Right renal cortex interstitium (tissue), 3 donors: ENCODE measurements at places on chromosomes 2 and 18. TPM values are rescaled to one million over a fixed set of nuclear protein-coding genes. Genes with fewer than 3 reads are reported as not detected.

Gene ESPNL
- 0.39 TPM for polyA plus RNA-seq

DNA sequence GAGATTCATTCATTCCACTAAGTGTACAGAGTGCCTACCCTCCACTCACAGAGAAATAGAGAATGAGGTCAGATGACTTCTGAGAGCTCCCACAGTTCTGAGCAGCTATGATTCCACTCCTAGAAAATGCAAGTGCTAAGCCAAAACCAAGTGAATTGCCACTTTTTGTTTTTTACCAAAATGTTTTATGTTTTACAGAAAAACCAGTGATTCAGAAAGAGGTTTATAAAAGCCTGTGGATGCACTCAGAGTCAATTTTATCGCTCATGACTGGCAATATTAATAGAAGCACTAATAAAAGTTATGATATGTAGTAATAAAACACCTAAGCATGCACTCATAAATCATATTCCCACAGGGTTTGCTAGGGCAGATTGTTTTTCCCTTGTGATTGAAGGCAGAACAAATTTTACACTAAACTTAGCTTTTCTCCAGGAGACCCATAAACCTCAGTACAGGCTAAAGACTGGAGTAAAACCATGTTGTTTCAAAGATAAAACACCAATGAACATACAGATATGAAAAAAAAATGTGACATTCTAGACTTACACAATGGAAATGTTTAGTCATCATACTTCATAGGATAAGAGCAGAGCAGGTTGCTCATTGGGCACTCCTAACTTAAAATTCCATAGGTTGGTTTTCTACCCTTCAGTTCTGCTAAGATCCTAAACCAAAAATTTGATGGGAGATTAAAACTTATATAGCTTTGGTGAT lies 67.5 kb downstream of the PDK1 start:
- no peak for DNase-seq

- no peak for DNase-seq
These were observed 28.7 kb upstream of the SKOR2 start for GRCh38 chr18:47280121-47280520.

DNA sequence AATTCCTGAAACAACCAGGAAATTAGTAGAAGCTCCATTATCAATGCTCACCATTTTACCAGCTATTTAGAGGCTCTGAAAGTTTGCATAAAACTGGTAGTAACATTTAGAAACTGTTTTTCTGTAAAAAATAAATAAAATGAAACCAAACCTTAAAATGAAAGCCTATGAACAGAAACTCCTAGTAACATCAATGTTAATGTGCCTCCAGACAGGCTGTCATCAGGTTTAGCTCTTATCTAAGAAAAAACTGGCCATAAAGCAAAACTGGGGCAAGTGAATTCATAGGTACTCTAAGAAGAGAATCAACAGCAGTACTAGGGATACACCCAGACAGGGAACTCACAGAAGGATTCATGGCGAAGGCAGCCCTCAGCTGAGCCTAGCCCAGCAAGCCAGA lies 8.0 kb downstream of the E2F6 start:
- no peak for DNase-seq

DNA sequence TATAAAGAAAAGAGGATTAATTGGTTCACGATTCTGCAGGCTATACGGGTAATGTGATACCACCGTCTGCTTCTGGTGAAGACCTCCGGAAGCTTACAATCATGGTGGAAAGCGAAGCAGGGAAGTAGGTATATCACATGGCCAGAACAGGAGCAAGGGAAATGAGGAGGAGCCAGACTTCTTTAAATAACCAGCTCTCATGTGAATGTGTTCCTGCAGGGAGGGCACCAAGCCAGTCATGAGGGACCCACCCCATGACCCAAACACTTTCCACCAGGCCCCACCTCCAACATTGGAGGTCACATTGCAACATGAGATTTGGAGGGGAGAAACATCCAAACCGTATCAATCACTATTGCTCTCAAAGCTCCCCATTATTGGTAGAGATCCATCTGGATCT lies 61.8 kb downstream of the EFEMP1 start:
- no peak for DNase-seq

DNA sequence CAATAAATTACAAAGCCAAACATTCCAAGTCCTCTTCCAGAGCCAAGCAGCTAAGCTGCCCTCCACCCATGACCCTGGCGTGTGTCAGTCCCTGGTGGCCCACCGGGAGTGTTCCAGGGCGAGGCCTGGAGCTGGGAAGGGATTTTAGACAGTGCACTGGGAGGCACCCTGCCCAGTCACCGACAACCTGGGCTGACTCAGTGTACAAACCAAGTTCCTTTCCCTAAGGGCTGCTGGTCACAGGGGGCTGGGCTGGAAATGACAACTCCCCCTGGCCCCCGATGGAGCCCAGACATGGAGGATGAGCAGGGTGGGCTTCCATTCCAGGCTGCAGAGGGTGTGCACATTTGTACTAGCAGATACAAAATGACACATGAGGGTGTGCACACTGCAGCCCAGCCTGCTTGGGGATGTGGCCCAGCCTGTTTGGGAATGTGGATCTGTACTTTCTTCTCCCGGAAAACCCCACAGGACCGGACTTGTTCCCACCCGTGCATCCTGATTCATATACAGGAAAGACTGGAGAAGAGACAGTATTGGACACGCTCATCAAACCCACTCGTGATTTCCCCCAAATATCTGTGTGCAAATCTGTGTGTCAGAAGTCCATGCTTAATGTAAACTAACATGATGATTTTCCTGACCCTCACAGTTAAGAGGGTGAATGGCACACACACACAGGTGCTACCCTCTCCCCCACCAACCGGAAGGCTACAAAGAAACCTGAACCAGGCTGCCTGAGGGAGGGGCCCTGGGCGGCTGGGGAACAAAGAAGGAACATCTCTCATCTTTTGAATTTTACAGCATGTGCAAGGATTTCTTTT lies 58.9 kb downstream of the NDUFA10 start:
- no peak for DNase-seq

Gene CAVIN2
- 46.6 TPM for polyA plus RNA-seq

Gene SERPINB10
- polyA plus RNA-seq = 0.58 TPM

DNA sequence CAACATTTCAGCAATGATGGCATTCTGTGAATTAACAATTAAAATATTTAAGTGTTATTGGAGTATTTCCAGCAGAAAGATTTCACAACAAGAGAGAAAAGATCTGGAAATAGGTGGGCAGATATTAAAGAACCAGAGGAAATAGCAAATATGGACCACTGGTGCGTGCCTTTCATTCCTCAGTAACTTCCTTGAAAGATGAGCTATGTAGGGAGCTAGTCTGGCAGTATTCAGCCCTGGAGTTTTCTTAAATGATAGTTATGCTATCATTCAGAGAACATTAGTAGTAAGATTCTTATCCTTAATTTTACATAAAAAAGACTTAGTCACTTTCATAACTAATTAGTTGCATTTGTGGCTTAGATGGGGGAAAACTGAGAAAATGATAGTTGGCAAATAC lies 41.5 kb downstream of the TANC1 start:
- no peak for DNase-seq

Gene HOXD12
- 0.28 TPM for polyA plus RNA-seq

DNA sequence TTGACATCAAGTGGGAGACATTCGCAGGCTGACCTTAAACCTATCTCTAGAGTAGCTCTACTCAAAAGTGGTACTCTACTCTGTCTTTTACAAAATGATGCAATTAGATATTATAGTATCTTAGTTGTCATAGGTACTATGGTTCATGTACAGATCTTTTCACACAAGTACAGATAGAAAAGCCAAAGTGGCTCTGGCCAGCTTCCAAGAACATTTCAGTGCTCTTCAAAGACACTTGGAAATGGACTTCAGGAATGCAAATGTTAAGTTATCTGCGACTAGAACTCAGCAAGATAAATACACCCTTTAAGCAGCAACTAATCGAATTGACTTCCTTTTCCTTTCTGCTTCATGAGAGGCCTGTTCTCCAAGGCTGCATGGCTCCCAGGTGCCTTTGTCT lies 718.7 kb upstream of the FAM98A start:
- DNase-seq = no peak

Gene GPR75
- polyA plus RNA-seq = 1.9 TPM

Gene C18orf54
- 11.0 TPM for polyA plus RNA-seq
